Activated effector memory CD4-positive, alpha-beta T cell treated with anti-CD3 and anti-CD28 coated beads, Interleukin-2, amount 50 U/mL, for 16 hours (primary cell): ENCODE measurements at places on chromosomes 5 and 9.
A peak's percentile ranks its signal among the peaks of the same experiment; 100 is the strongest.

DNA sequence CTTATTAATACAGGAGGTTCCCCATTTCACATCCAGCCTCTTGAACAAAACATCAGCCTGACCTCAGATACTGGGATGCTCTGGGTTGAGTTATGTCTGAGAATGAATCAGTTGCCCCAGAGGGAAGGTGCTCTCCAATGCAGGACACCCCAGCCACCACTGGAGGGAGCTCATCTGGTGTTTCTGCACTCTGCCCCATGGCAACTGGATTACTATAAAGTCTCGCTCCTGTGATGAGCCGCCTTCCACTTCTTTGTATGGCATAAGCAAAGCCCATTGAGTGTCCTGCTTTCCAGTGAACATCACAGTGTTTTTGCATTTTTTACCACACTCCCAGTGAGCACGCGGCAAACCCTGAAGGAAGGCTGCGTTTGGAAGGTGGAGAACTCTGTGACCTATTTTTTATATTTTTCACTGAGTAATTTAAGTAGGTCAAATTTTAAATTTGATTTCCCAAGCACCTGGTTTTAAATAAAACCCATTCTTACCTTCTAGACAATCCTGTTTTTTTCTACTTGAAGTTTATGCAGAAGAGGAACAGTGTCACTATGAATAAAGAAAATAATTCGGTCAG is 176.9 kb upstream of the WWC1 start:
- peak; percentile 66 for DNase-seq

- DNase-seq, result no peak
Measured at GRCh38 chr5:53895091-53895683, 334.7 kb downstream of the NDUFS4 start.

DNA sequence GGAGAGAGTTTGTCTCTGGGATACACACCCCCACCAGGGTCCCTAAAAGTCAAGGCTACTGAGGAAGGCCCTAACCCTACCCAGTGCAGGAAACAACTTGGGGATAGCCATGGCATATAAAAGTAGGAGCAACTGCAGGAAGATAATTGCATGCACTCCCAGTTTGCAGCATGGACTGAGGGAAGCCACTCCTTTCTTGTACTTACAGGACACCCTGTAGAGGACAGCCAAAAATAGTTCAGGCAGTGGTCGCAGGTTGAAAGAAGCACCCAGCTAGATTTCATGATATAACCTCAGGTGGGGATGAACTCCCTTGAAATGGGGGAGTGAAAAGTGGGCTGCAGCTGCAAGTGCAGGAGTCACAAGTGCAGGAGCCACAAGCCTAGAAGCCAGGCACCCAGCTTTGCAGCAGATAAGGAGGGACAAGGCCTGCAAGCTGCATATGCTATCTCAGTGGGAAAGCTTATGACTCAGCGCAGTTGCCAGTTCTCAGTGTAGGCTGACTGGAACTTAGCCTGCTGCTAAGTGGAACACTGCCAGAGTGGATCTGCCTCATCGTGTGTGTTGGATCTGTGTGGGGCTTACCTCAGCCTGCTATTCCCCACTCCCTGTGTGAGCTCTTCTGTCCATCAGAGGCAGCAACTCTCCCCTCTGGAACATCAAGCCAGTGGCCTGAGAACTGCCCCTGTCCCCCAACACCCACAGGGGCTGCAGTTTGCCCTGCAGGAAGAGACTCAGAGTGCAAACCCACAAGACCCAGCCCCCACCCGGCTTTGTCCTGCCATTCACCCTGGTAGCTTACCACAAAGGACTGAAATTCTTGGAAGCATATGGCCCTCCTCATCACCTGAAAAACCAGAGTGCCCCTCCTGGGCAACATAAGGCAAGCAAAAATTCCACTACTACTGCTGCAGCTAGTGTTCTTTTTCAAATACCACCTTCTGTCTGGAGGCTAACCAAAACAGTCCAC is 42.7 kb downstream of the CYLC2 start:
- DNase-seq, result no peak

DNA sequence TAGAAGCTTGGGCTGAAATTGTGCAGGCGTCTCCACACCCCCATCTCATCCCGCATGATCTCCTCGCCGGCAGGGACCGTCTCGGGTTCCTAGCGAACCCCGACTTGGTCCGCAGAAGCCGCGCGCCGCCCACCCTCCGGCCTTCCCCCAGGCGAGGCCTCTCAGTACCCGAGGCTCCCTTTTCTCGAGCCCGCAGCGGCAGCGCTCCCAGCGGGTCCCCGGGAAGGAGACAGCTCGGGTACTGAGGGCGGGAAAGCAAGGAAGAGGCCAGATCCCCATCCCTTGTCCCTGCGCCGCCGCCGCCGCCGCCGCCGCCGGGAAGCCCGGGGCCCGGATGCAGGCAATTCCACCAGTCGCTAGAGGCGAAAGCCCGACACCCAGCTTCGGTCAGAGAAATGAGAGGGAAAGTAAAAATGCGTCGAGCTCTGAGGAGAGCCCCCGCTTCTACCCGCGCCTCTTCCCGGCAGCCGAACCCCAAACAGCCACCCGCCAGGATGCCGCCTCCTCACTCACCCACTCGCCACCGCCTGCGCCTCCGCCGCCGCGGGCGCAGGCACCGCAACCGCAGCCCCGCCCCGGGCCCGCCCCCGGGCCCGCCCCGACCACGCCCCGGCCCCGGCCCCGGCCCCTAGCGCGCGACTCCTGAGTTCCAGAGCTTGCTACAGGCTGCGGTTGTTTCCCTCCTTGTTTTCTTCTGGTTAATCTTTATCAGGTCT is at the start of gene C9orf72:
C9orf72 (minus strand) TSS at position 564 of the 716 bp plus-strand sequence. CDS start 6,361 bp downstream, outside the sequence.
- peak; percentile 95 for DNase-seq

DNA sequence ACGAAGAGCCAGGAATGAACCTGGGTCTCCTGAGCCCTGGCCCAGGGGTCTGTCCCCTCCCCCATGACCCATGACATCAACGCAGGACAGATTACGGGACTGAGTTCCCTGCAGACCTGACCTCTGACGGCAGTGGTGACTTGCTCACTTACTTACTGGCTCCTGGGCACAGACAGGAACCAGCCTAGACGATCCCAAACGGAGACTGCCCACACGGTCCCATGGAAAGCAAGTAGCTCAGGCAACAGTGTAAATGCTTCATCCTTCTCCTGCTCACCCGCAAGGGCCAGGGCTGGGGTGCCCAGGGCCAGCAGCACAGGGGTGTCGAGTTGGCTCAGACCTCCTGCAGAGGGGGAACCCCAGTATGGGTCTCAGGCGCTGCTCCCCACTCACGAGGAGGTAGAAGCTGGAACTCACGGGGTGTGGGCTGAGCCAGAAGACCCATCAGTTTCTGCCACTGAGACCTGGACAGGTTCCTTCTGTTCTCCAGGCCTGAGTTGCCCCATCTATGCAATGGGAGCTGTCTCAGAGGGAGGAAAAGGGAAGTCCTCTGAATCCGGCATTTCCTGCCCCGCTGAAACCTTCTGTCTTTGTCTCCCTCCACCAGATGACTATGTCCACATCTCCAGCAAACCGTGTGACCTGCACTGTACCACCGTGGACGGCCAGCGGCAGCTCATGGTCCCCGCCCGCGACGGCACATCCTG is 5.6 kb downstream of the ADAMTSL2 start:
- DNase-seq, result no peak

DNA sequence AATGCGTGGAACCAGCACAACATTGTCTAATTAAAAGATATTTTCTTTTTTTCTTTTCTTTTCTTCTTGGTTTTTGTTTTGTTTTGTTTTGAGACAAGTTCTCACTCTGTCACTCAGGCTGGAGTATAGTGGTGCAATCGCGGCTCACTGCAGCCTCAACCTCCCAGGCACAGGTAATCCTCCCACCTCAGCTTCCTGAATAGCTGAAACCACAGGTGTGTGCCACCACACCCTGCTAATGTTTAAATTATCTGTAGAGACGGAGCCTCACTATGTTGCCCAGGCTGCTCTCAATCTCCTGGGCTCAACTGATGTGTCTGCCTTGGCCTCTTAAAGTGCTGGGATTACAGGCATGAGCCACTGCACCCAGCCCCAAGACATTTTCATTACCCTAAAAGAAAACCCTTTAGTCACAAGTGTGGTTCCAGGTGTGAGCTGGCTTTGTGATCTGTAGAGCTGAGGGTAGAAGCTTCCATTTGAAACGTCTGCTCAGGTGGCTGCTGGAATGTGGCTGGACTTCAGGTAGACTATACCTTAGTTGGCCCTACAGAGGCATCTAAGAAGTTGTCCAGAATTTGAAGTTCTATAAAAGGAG is 19.1 kb upstream of the NEK6 start:
- no peak for DNase-seq

- DNase-seq, result no peak
Measured at GRCh38 chr5:110070836-110071235, 381.1 kb downstream of the MAN2A1 start.

GRCh38 chr5:31377274-31377946 is 154.5 kb downstream of the DROSHA start:
- DNase-seq, result no peak

DNA sequence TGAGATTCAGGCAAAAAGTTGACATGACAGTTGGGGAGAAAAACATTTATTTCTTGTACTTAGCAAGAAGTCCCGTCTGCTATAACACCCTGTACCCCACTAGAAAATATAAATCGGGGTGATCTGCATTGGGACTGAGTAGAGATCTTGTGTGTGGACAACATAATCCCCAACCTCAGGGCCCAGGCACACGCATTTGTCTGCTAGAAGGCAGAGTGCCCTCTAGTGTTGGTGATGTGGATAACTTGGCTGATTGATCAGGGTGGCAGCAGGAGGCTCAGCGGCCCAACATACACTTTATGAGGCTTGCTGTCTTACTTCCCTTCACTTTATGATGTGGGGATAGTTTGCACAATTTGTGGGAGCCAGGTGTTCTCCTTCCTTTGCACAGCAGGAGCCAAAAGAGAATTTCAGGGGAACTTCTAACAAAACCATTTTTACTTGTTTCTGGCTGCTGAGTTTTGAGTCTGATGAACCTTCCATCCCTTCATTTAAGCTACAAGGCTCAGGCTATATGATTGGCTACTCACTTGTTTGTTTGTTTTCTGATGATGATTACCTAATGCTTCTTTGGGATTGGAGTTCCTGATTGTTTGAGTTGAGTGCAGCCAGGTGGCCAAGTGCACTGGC is 263.2 kb downstream of the DMAC1 start:
- no peak for DNase-seq
